T-helper 17 cell (primary cell): ENCODE measurements at places on chromosomes 11 and 22.

- DNase-seq = no peak
These were observed 30.3 kb upstream of the NAP1L4 start for GRCh38 chr11:3022300-3022967.

DNA sequence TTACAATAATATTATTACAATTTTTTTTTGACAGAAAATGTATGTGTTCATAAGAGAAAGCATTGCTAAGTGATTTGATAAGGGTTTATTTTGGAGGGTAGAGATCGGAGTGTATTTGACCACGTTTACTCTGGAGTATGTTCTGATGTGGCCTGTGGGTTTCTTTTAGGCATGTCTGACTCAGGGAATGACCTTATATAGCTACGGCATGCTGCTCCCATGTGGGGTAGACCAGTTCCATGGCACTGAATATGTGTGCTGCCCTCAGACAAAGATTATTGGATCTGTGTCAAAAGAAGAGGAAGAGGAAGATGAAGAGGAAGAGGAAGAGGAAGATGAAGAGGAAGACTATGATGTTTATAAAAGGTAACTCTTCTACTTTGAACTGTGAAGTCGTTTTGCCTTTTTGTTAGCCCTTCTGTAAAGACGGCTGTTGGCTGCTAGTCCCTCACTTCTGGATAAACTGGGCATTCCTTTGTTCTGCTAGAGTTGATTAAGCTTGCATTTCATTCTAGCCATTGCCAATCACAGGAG is 38.1 kb upstream of the ST14 start:
- no peak for DNase-seq

GRCh38 chr22:31948002-31948401 is 3.7 kb downstream of the YWHAH start:
- DNase-seq = no peak

- no peak for DNase-seq
These were observed 765 bp downstream of the RCOR2 start for GRCh38 chr11:63915961-63916836.

DNA sequence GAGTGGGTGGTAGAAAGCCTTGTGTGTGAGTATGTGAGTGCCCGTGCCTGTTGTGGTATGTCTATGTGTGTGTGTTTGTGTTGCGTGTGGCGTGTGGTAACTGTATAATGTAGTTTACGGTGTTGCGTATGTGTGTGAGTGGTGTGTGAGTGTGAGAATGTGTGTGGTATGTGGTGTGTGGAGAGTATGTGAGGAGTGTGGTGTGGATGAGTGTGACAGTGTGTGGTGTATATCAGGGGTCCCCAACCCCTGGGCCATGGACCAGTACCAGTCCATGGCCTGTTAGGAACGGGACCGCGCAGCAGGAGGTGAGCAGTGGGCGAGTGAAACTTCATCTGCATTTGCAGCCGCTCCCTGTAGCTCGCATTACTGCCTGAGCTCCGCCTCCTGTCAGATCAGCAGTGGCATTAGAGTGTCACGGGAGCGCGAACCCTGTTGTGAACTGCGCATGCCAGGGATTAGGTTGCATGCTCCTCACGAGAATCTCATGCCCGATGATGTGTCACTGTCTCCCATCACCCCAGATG is 5.7 kb downstream of the UPK3A start:
- no peak for DNase-seq

DNA sequence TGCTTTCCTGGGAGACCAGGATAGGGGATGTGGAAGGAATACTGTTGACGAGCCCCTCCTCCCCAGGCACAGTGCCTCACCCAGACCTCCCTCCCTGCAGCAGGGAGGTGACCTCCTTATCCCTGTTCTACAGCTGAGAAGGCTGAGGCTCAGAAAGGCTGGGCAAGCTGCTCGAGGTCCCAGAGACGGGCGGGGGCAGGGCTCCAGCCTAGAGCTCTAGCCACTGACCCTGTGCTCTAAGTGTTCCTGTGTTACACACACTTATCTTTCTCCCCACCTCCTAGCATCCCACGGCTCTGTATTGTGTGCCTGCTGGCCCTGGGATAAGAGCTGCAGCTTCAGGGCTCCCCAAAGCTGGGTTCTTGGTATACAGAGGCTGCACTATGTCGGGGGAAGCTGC is 7.9 kb downstream of the CCDC134 start:
- DNase-seq = no peak

DNA sequence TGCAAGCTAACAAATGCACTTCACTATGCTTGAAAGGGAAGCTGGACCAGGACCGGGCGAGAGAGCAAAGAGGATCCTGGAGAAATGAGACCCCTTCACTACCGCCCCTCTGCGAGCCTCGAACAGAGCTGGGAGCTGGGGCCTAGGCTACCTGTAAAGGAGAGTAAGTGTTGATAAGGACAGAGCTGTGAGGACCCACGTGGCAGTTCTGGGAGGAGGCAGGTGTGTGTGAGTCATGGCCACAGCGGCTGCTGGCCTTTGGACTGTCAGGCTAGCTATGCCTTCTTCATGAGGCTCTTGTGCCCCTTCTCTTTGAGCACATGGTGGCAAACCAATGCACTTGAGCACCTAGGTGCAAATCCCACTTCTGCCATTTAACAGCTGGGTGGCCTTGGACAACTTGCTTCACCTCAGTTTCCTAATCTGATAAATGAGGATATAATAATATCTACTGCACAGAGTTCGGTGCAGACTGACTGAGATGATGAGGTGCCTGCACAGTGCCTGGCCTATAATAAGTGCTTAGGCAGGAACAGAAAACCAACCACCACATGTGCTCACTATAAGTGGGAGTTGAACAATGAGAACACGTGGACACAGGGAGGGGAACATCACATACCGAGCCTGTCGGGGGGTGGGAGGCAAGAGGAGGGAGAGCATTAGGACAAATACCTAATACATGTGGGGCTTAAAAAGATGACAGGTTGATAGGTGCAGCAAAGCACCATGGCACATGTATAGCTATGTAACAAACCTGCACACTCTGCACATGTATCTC is 35.3 kb upstream of the KCNJ11 start:
- DNase-seq = no peak
